ENCODE measurements at places on chromosomes 4 and X. TPM values are rescaled to one million over a fixed set of nuclear protein-coding genes. Genes with fewer than 3 reads are reported as not detected.

TRIML1 gene
- total RNA-seq = not detected

DNA sequence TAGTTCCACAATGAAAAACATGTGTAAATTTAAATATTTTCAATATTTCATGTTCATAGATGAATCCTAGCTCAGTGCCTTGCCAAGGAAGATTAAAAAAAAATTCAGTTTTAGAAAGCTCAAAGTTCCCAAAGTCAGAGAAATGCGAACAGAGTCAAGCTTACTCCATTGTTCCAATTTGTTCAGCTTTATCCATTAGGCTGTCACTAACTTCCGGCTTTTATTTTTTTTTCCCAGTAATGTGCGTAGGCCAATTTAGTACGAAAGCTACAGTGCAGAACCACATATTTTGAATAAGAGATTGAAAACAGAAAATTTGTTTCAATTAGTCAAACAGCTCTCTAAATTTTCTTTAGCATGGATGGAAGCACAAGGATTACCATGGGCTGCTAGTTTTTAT, 23.1 kb upstream of the KLHL2 start:
- no peak for DNase-seq

DNA sequence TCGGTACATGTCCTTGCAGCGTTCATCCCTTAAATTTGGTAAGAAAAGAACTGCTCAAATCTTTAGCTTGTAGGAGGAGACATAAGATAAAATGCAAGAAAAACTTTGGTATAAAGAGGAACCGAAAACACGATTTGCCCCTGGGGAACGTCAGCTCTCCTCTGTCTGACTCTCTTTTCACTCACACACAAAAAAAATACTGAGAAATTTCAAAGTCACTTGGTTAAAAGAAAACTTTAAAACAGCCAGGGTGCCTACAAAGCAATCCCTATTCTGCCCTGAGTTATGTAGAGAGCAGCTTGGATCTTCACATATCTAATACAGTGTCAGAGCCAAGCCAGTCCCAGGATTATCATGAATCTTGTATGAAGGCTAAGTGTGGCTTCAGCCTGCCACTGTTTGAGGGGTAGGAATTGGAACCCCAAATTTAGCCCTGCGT, 248.5 kb upstream of the CXXC4 start:
- no peak for DNase-seq

- no peak for DNase-seq
Observed at GRCh38 chrX:133880032-133880443, 105.4 kb downstream of the GPC3 start.

DNA sequence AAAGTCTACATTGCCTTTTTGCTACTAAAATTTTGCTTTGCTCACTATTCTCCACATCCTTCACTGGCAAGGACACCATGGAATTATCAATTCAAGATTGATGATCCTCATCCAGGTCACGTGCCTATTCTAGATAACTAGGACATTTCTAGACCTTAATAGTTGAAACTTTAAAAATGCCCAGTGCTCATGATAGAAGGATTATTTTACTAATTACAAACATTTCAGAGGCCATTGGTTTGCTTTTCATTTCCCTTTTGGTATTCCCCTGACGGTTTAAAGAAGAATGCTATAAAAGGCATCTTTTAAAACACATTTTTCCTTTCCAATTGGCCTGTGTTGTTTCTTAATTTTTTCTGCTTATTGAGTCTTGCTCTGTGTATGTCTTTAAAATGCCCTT, 249.4 kb downstream of the NDST4 start:
- no peak for DNase-seq

DNA sequence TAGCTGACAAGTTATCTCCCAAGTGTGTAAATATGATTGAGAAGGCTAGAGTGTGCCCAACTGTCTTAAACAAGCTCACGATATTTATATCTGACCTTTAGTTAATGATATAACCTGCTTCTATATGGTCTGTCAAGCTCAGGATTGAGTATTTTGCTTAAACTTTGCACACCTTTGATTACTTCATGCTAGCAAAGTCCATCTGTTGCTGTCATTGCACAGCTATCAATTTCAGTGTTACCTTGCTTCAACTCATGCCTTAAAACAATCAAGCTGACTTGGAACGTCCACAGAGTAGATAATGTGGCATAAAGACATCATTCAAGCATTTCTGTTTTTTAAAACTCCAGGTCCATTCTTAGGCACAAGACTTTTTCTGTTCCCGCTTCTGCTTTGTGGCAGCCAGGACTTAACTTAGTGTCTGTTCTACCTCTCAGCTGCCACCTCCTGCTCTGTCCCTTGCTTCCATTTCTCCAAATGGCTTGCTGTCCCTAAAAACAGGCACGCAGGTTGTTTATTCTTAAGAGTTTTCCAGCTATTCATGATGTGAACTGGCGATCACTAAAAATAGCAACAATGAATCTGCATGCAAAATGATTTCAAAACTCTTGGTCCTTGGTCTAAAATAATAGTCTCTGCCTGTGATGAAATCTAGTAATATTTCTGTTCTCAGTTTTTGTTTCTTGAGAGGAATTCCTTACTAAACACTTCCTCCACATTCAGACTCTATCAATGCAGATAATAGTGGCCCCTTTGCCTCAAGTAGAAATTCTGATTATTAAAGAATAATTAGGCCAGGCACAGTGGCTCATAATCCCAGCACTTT, 16.3 kb upstream of the NEIL3 start:
- DNase-seq = no peak

DNA sequence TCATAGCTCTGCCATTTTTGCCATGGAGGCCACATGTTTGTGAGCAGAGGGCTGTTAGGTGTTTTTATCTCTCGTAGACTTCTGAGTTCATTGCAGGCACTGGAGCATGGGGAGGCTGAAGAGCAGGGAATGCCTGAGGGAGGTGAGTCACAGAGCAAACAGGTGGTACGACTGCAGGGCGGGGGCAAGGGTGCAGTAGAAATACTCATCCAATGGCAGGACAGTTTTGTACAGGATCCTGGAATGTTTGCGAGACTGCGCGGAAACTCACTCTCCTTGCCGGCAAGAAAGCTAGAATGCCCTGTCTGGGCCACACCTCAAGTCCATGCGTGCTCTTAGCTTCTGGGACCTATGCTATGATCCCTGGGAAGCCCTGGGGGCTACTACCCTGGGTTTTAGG, 20.0 kb upstream of the VCX2 start:
- DNase-seq = no peak

DNA sequence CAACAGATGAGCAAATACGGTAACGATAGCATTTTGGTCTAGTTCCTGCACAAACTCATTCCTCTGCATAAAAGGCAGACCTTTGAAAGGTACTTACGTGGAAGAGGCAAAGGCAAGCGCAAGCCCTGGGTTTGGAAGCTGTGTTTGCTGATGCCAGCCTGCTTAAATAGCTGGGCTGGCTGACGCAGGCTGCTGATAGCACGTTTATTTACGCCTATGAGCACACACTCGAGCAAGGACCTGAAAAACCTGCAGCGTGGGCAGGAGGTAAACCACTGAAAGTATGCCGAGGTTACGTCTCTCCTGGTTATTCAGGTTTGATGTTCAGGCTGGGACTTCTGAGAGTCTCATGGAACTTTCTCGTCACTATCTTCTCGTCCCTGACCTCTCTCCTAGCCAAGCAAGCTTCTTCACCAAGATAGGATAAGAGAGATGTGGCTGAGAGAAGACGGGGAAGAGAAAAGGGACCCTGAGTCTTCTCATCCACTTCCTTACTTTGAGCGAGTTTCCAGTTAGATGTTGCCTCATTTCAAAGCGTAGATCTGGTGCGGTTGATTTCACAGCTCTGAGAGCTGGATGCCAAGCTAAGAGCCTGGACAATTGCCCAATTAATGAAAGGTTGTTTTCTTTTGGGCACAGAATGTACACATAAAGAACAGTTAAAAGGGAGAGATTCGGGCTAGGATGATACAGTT, at the start of gene HOPX:
TSS of gene HOPX (minus strand) at position 139 of the 695 bp plus-strand sequence. CDS start 23,480 bp downstream, outside the sequence.
- no peak for DNase-seq

DNA sequence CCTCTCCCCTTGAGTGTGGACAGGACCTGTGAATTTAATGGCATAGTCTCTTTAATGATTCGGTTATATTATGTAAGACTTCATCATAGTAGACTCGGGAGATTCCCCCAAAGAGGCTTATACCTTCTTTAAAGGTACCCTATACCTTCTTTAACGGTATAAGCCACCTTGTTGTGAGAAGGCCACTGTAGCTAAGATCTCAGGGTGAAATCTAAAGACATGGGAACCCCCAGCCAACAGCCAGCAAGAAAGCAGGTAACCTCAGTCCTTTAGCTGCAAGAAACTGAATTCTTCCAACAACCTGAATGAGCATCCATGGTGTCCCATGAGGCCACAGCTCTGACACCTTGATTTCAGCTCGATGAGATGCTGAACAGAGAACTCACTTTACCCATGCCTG, 931 bp downstream of the DDX60 start:
- DNase-seq = no peak

MAGEA10 gene
- not detected for total RNA-seq

DNA sequence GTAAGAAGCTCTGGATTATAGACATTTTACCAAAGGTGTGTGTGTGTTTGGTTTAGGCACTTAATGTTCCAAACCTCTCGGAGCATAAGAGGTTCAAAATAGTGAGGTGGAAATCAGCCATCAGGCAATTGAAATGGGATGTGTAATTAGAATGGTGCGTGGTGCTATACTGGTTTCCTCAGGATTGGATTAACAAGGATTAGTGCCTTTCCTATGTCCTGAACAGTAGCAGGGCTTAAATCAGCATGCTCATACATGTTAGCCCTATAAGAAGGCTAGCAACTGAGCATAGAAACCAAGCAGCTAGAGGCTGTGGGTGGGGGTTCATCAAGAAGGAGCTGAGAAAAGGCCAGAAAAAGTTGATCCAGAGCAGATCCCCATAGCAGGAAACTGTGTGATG, 256.8 kb upstream of the CXXC4 start:
- no peak for DNase-seq

GRCh38 chrX:48476919-48477318, 920 bp downstream of the FTSJ1 start:
- DNase-seq = no peak

- no peak for DNase-seq
Observed at GRCh38 chr4:13611283-13611842, 16.2 kb downstream of the BOD1L1 start.

ADGRG4 gene
- total RNA-seq = not detected

GRCh38 chrX:40340116-40340515, 240.7 kb upstream of the ATP6AP2 start:
- DNase-seq = no peak

GRCh38 chr4:130705023-130705422, 1609.1 kb downstream of the C4orf33 start:
- DNase-seq = no peak

GRCh38 chr4:41322617-41323016, 65.9 kb downstream of the UCHL1 start:
- DNase-seq = no peak

XG gene
- not detected for total RNA-seq

DNA sequence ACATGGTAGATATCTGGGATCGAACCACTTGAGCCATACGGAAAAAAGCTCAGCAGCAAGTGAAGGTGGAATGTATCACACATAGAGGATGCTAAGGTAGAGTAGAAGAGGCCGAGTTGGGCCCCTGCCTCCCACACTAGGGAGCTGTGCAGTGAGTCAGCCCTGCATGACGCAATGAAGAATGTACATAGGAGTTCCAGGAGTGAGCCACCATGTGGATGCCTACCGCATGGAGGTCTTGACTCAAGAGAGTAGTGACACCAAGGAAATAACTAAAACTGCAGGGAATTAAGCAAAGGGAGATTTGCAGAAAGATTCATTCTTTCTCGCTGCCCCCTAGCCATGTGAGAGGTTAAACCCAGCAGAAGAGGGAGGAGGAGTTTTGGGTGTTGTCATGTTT, 389.6 kb upstream of the IGFBP7 start:
- DNase-seq = no peak

DNA sequence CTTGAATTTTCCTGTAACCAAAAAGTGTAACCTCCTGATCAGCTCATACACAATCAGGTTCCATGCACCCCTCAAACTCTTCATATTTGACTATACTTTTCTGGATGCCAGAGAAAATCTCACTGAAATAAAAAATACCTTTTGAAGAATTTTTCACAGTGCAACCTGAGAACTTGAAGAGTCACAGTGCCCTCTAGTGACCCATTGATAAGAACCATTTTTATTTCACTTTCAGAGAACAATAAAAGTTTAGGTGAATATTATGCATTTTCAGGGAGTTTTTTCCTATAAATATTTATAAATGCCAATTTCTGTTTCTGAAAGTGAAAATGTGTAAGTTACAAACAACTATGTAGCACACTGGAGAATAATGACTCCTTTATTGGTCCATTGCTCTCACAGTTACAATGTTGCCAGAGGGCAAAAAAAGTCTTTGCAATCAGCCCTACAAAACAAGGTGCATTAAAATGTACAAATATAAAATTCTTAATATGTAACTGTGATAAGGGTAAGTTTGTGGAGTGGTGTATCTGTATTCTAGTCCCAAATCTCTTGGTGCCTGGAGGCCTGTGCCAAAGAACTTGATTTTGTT, 153.6 kb upstream of the INTU start:
- no peak for DNase-seq

CTAG2 gene
- total RNA-seq = not detected

DNA sequence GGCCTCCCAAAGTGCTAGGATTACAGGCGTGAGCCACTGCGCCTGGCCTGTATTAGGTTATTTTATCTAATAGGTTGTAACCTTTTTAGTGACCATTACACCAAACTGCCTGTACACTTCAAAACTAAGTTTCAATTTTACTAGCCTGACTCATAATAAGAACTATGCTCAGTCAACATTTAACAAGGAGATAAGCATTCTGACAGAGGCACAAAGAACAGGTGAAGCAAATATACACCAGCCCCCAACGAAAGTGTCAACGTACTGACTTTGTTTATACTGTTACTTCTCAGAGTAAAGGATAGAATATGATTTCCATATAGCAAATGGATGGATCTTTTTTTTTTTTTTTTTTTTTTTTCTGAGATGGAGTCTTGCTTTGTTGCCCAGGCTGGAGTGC, 62.8 kb downstream of the SHISA3 start:
- no peak for DNase-seq

GASK1B gene
- total RNA-seq = 68.7 TPM

DNA sequence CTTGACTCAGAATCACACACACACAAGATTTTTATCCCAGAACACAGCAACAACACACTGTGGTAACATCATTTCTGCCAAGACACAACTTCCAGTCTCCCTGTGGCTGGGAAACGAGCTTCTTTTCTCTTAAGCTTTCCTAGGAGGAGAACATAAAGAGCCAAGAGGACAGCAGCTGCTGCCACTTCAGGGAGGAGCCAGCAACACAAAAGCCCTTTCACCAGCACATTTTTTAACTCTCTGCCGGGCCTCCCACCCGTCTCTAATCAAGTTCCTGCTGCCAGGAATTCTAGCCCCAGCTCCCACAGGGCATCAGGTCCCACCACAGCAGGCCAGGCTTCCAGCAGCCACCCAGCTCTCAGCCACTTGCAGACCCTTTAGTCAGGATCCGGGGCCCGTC, 22.4 kb downstream of the FAT1 start:
- no peak for DNase-seq
